ENCODE measurements at places on chromosomes 7 and 10.

DNA sequence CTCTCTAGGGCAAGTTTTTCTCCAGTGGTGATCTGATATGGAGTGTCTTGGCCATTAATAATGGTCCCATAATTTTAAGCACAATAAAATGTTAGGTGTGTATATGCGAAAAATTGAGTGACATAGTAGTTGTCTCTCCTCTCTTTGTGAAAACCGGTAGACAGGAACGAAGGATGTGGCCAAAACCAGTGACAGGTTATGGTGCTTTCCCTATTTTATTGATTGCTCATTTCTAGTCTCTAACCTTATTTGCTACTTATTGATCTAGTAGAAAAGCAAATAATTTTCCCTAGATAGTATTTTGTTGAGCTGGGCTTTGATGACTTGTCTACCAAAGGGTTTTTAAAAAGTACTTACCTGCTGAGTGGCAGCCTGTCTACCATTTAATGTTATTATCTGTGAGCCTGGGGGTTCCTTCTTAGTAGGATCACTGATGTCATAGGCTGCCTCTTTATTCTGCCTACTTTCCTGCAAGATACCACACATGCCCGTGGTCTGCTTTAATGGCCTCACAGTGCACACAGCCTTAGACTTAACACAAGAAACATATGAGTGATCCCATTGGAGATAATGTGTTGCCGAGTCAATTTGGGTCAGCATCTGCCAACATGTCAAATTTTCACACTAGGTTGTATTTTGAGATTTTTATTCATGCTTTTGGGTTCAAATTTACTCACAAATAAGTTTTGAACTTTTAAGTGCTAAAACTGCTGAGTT is 100.0 kb downstream of the AUTS2 start:
- no peak for DNase-seq

DNA sequence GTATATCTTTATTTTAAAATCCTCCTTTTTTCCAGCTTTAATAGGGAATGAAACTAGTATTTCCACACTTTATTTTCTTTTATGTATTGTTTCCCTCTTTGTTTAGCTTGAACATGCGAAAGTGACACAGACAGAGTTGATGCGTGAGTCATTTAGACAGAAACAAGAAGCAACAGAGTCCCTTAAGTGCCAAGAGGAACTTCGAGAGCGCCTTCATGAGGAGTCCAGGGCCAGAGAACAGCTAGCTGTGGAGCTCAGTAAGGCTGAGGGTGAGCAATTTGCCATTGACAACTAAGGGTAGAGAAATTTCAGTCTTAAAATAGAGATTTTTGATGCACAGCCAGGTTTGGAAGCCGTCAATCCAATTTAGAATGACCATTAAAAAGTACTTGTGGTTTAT is 73.1 kb downstream of the CYP51A1 start:
- no peak for DNase-seq

- no peak for DNase-seq
Observed at GRCh38 chr7:29518616-29519015, 45.0 kb upstream of the PRR15 start.

DNA sequence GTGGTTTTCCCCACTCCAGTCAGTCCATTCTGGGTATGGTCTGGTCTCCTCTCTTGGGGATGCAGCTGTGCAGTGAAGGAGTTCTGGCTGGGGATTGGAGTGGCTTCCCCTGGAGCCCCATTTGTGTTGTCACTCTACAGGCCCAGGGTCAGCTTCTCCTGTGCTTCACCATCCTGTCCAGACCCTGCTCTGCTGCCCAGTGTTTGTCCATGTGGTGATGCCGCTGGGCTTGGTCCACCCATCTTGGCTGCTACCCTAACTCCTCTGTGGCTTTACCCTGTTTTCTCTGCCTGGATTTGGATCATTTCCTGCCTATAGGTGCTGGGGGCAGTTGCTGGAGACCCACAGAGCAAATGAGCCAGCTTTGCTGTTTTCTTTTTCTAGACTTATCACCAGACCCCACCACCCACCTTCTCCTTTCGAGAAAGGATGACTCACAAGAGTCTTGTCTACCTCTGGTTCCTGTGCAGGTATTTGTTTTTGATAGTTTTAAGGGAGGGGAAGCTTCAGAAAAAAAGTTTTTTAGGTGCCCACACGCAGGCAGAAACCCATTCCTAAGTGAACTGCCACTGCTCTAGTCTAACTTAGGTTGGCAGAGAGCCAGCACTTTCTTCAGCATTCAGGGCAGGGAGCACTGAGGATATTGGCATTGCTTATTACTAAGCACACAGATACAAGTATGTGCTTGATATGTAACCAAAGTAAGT is 8.5 kb downstream of the ZDHHC16 start:
- DNase-seq = peak; percentile 17

GRCh38 chr10:43880160-43880559 is 231.5 kb upstream of the ZNF32 start:
- DNase-seq = no peak

DNA sequence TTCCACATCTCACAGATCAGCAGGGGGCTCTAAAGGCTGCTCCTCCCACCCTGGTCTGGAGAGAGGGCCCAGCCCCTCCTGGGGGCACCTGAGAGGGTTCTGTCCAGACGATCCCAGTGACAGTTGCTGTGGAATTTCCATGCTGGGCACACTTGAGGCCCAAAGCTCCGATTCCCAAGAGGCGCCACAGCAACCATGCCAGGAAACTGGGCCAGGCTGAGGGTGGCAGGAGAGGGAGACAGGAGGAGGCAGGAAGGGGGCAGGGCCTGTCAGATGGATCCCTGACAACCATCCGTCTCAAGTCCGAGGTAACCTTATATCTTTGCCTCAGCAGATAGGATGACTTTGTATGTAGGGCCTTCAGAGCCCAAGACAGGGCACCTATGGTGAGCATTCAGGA is 4.3 kb upstream of the NOS3 start:
- DNase-seq = no peak

DNA sequence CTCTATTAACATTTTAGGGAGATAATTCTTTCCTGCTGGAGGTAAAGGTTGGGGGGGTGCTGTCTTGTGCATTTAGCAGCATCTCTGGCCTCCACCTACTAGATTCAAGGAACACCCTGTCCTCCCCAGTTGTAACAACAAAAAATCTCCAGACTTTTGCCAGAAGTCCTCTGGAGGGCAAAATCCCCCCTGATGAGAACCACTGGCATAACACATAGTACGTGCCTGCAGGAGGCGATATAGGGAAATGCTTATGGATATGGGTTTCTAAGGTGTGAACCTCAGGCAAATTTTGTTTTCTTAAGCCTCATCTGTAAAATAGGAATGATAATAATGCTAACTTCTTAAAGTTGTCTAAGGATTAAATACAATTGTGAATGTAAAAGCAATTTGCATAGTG is 2.9 kb upstream of the OSBPL3 start:
- peak; percentile 11 for DNase-seq

DNA sequence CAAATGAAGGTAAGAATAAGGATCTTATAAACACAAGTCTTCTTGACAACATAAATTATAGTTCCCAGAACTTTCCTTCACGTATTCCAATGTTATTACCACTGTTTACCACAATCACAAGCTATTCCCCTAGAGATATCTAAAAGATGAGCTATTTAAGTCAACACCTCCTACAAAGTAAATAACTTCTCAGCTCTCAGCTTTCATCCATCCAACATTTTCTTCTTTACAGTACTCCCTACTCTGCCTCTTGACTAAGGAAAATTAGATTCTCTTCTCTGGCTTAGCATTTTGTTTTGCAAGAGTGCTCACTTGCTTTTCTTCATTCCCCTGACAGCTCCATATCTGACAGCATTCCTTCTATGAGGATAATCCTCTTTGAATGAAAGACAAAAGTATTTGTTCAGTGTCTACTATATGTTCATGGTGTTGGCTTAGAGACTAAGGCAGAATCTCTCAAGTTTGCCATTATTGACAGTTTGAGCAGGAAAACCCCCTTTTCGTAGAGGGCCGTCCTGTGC is 93.0 kb upstream of the IL6 start:
- DNase-seq = no peak

DNA sequence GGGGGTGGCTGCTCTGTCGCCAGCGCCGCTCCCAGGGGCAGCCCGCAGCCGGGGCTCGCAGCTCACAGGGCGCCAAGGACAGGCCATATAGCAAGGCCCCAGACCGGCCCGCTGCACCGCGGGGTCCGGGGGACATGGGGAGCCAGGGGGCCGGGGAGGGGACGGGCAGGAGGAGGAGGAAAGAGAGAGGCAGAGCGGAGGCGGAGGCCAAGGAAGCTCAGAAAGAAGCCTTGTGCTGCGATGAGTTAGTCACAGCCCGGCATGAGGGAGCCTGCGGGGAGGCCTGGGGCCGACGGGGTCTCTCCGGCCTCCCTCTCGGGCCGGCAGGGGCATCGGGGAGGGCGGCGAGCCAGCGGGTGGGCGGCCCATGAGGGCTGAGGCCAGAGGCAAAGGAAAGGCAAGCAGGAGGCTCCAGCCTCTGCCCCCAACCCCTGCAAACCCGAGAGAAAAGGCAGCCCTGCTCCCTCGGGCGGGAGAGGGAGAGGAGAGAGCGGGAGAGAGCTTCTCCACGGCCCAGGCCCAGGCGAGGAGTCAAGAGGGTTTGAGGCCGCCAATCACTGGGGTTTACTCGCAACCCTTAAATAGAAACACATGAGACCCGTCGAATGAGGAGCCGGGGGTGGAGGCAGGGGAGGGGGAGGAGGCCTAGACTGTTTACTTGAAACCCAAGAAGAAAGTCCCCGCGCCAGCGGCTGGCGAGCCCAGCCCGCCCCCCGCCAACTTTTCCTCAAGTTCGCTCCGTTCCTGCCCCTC is 167.9 kb downstream of the NEURL1 start:
- peak; percentile 43 for DNase-seq

DNA sequence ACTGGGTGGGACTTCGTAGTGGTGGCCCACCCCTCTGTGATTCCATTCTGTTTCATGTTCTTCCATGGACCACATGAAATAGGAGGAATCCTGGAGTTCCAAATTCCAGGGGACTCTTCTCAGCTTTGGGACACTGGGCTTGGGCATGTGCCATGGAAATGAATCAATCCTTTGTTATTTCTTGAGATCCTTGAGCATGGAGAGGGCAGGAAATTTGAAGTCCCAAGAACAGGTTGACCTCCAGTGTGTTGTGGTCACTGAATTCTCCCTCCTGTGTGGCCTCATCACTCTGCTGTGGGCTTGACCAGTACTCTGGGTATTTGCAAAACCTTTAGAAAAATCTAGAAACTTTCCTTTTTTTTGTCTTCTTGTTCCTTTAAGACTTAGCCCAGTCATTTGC is 22.7 kb downstream of the TACR2 start:
- DNase-seq = no peak

GRCh38 chr7:127251465-127252376 is 1.0 kb downstream of the GRM8 start:
- DNase-seq = no peak

- DNase-seq = no peak
Observed at GRCh38 chr10:125865120-125865519, 16.0 kb downstream of the DHX32 start.

DNA sequence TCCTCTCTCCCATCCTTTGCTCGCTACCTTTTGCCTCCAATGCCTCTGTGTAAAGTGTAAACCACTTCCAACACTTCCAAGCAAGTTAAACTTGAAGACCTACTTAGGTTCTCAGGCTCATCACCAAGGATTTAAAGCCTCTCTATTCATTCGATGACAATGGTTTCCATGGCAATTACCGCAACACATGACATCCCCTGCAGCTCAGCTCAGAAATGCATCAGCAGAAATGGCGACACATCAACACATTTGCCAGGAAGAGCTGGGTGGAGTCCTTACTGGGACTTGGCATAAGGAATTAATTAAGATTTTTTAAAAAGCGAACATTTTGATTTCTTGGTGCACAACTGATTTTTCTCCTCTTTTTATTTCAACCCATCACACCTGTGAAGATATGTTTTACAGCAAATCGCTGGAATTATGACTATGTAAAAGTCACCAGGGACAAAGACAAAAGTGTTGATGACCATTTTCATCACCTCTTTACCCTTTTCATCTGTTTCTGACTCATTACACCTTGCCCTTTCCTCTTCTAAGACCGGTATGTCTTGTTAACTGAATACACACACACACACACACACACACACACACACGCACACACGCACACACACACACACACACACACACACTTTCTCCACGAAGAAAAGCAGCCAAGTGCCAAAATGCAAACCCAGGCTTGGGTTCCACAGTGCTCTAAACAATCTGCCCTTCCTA is 453.4 kb upstream of the CELF2 start:
- DNase-seq = no peak

DNA sequence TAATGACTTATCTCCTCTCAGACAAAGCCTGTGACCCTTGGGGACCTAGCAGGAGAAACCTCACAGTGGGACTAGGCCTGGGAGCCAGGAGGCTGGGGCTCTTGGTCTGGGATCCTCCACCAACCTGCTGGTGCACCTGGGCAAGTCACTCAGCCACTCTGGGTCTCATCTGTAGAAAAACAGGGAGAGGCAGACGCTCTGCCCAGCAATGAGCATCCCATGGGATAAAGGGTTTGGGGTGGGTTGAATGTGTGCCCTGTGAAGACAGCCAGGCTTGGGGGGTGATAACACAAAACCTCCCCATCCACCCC is 81.6 kb downstream of the ZMIZ1 start:
- no peak for DNase-seq

DNA sequence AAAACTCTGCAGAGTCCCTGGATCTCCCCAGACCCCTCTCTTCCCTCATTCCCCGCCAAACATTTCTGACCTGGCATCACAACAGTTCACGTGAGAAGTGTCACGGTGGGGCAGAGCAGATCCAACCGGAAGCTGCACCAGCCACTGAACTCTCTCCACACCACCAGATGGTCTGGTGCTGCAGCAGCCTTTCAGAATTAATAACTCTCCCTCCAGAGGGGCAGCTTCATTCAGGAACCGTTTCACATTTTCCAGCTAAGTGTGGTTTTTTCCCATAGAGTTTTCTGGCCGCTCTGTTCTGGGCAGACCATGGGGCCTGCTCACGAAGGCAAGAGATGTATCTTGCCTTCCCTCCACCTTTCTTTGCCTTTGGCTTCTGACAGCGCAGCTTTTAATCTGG is 486.7 kb upstream of the GALNT17 start:
- DNase-seq = no peak

DNA sequence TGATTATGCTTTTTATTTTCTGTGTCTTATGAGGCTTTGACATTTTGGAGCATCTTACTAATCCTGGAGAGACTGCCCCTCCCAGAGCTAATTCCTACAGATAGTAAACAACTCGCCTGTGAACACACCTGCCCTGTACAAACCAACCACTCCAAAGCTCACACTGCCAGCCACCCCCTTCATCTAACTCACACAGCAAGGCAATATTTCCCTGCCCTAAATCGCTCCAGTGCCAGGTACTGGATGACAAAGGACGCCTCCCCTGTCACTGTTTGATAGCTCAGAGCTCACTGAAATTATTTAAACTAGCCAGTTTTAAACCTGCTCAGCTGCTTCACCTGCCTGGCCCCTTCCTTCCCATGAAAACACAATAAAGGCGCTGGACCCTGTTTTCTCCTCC is 535.1 kb upstream of the CELF2 start:
- no peak for DNase-seq

DNA sequence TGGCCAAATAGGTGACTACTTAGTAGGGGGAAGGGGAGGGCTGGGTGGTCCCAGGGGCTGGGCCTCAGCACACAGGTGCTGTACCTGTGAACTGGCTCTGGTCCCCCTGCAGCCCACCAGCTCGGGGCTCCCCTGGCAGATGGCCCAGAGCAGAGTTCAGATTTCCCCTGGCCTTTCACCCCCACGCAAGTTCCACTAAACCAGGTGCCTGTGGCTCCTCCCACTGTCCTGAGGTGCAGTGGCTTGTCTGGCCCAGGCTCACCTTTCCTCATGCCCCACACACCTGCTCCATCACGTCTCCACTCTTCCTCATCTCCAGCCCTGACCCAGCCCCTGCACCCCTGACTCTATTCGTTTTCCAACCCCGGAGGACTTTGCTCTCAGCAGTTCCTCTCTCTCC is 47.3 kb upstream of the OPALIN start:
- no peak for DNase-seq

- no peak for DNase-seq
Observed at GRCh38 chr7:90713628-90714027, 117.5 kb downstream of the CDK14 start.
